ENCODE measurements at places on chromosomes 2 and 18.
A peak's percentile ranks its signal among the peaks of the same experiment; 100 is the strongest.

GRCh38 chr2:214934006-214934405, 124.5 kb upstream of the BARD1 start:
- DNase-seq = no peak

DNA sequence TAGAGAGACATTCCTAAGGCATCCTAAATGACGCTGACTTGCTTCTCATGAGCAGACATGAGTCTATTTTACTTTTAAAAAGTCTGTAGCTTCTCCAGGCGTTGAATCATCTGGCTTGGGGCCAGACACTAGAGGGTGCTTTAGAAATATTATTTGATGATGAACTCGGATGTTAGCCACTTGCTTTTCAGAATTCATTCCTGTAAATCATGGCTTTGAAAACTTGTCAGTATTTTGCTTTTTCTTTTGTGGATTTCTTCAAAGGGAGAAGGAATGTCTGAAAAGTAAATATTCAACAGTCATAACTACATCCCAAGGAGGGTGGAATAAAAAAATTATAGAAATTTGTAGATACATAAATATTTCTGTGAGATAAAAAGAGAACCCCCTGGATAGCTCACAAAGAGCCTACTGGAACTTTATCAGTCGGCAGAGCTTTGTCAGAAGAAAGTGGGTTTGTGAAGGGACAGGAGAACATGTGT, 370.8 kb downstream of the OSR1 start:
- DNase-seq = peak; percentile 54

DNA sequence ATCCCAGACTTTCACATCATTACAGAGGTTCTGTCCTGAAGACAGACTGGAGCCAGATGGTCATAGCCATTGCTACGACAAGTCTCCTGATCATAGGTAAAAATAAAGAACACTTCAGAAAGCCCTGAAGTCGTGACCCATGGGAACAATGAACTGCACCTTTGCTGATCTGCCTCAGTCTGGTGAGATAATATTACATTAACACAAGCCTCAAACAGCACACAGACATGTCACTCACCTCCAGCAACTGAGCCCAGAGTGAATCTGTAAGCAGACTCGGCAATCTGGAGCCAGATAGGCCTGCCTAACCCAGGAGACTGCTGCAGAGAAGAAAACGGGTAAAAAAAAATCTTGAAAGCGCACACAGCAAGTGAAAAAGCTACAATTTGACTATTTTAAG, 79.2 kb downstream of the SLC25A12 start:
- DNase-seq = peak; percentile 14

DNA sequence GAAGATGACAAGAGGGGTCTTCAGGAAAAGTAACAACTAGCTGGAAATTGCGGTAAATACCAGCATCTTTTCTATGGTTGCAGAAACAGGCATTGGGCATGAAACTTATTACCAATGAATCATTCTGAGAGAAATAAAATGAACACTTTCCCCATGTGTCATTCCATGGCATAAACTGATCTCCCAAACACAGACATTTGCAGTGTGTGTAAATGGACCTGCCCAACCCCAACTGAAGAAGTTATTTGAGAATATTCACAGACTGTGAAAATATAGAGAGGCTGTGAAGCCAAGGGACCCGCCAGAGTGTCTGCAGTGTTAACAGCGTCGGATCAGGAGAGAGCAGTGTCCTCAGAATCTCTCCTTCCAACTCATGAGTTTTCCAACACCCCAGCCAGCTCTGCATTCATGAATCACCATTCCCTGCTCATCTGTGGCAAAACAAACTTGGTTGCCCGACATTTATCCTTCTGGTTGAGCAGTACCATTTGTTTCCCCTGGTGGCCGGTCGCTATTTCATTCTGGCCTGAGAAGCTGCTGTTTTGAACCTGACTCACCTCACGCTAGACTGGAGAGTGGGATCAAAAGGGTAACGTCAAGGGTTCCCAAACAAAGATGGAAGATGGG, 238.4 kb downstream of the PID1 start:
- no peak for DNase-seq

DNA sequence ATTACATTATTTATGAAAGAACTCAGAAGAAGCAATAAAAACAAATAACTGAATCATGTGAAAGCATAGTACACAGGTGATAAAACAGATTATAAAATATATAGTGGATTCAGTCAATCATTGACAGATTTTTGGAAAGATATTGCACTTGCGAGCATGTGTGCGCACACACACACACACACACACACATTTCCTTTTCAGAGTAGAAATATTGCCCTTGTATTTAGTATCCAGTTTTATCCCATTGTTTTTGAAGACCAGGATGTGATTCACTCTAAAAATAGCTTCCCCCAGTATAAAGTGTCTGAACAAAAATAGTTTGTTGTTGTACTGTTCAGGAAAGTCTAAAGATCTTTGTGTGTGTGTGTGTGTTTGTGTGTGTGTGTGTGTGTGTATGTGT, 145.5 kb downstream of the CALCRL start:
- no peak for DNase-seq

DNA sequence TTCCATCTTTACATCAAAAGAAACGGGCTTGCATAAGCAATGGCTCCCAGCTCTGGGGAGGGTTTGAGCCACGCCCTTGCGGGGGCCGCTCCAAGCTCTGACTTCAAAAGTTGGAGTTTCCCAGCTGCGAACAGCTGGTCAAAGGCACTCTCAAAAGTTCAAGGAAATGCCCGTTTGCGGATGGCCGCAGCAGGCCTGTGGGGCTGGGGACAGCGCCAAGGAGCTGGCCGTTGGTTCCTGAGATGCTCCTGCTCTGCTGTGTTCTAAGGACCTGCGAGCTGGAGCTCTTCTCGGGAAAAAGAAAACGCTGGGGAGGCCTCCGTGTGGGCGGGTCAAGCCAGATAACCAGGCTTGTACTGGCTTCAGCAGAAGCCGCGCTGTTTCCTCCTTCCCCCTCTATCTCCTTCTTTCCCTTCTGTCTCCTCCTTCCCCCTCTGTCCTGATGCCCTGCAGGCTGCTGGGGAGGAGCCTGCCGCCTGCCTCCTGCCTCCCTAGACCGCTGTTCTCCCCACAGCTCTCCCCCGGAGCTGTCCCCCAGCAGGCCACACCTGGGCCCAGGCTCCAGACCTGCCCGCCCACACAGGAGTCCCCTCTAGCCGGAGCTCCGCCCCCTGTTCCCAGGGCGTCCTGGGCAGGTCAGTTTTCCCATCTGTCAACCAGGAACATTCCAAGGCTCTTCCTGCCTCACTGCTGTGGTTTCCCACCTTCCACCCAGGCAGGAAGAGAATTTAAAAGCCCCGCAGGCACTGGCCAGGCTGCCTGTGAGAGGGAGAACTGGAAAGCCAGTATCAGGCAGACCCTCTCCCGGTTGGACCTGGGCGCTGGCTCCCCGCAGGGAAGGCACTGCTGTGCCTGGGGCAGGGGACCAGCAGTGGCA, 14.1 kb downstream of the KLF11 start:
- DNase-seq = no peak

- no peak for DNase-seq
Observed at GRCh38 chr2:215447056-215447455, 11.2 kb upstream of the FN1 start.

DNA sequence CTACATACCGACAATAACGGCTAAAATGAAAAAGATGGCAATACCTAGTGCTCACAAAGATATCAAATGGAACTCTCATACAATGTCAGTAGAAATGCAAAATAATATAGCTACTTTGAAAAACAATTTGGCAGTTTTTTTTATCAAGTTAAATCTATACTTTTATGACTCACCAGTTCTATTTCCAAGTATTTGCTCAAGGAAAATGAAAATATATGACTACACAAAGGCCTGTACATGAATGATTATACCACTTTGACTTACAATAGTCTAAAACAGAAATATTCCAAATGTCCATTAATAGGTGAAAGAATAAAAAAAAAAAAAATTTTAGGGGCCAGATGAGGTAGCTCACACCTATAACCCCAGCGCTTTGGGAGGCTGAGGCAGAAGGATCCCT, 219.8 kb downstream of the ZRANB3 start:
- DNase-seq = no peak

GRCh38 chr2:214077727-214078126, 333.1 kb upstream of the VWC2L start:
- no peak for DNase-seq

GRCh38 chr2:155867564-155867963, 465.0 kb downstream of the NR4A2 start:
- no peak for DNase-seq

GRCh38 chr2:44358503-44358902, 2.8 kb downstream of the PREPL start:
- no peak for DNase-seq

GRCh38 chr2:100060875-100061274, 81.5 kb downstream of the AFF3 start:
- no peak for DNase-seq

DNA sequence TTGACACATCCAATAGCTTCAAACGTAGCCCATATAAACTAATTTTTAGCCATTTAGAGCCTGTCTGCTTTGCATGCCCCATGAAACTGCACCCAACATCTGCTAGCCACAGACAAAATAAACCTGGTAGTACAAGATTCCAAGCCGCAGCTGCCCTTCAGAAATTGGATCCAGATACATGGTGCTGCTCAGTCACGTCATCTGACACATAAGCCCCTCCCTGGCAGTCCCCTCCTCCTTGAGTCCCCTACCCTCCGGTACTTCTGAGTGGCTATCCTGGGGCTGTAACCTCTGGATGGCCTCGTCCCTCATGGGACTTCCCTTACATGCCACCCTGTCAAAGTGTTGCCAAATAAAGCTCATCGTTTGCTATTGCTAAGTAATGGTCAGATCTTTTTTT, 33.8 kb downstream of the PROC start:
- DNase-seq = no peak

- no peak for DNase-seq
Observed at GRCh38 chr2:159454185-159454584, 162.2 kb downstream of the BAZ2B start.

GRCh38 chr18:46771141-46771540, 14.3 kb upstream of the ST8SIA5 start:
- DNase-seq = peak; percentile 37

DNA sequence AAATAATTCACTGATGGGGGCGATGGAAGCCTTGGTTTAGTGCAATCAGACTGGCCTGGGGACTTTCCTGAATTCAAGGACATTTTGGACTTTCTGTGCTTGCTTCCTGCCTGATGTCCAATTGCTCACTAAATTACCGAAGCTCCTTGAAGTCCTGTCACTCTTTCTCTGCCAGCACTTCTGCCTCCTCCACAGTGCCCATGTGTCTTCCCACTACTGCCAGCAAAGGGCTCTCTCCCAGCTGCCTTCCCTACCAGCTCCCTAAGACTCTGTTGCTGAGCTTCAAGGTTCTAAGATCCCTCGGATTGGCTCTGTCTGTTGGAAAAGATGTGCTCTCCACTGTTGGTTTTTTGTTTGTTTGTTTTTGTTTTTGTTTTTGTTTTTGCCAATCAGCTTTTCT, 158.1 kb downstream of the MTCL1 start:
- no peak for DNase-seq

DNA sequence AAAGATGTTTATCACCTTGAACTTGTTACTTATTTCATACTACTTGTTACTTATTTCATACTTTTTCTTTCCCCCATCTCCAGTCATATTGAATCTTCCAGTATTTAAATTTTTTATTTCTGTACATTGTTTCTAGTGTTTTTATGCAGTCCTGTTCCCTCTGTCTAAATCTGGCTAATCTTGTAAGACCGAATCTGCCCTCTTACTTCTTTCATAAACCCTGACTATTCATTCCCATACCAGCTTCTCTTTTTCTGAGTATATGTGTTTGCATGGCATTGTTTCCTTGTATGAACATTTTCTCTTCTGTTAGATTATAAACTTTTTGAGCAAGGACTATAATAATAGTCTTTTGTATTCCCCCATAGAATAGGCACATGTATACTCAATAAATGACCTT, 131.7 kb downstream of the TAF4B start:
- no peak for DNase-seq

GRCh38 chr2:42652086-42652485, 83.7 kb downstream of the MTA3 start:
- no peak for DNase-seq

DNA sequence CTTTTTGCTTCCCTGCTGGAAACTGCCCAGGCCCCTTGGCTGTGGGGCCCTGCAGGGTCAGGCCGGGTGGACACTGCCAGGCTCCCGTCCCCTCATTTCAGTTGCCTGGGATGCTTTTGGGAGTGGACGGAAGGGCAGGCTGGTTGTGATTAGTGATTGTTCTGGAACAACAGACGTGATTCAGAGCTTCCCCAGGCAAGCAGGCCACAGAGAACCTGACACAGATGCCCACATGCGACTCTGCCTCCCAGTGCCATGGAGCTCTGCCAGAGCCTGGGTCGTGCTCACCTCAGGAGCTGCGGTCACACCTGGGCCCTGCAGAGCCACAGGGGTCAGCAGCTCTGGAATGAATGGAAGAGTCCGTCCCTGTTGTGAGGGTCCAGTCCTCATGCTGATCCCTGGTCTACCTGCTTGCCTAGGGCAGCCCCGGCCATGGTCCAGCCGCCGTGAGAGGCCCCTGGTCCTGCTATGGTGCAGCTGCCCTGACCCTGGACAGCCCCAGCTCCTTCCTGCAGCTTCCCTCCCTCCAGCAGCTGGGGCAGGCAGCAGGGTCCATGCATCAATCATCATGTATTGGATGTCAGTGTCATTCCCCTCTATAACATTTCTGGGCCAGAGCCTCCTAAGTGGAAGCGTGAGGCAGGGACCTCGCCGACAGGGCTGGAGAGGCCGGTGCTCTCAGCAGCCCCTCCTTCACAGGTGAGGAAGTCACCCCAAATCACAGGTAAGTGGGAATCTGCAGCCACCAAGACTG, 518.6 kb upstream of the MYT1L start:
- DNase-seq = no peak

GRCh38 chr2:126883666-126884040, 15.0 kb upstream of the TEX51 start:
- no peak for DNase-seq

DNA sequence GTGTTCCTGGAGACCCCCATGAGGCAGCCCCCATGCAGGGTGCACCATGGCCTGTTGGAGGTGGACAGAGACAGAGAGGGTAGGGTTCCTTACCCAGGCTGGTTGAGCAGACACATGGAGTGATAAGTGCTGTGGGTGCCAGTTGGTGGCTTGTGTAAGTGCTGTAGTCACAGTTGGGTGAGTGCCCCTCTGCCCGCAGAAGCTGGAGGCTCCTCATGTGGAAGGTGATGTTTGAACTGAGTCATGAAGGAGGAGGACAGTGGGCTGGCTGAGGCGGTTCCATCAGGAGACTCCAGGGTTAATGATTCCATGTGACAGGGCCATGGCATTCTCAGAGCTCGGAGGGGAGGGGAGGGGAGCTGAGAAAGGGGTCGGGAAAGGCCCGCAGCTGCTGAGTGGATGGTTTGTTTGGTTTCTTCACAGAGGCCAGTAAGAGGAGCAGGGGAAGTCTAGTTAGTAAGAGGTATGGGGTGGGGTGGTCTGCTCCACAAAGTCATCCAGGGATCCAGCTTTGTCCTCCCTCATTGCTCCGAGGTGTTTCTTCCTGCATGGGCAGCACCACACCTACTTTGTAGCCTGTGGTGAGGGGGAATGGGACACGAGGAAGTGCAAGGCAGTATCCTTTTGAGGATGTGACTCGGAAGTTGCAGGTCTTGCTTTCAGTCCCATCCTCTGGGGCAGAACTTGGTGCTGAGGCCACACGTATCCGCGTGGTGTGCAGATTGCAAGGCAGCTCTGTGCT, 13.6 kb downstream of the IMPA2 start:
- no peak for DNase-seq

Data from putamen (tissue), 1 donor.